Peyer's patch (tissue), 4 donors: ENCODE measurements at places on chromosomes 5 and 9.

DNA sequence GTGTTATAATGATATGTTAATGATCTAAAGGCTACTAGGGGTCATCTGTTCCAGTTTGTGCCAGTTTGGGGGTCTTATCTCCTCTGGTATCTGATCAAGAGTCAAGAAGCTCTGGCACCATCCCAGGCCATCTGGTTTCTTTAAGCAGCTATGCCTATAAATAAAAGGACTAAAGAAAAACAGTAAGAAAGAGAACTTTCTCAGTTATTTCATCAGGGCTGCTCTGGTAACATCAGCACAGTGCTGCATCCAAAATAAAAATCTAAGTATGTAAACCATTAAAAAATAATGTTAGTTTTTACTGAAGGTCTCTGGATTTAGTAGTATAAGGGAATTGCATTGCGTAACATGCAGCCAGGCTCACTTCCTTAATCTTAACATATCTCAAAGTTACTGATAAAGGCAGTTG, 185.0 kb downstream of the NR2F1-AS1 start:
- DNase-seq = no peak

- no peak for DNase-seq
These were observed 238.3 kb upstream of the NUDT12 start for GRCh38 chr5:103800741-103801495.

DNA sequence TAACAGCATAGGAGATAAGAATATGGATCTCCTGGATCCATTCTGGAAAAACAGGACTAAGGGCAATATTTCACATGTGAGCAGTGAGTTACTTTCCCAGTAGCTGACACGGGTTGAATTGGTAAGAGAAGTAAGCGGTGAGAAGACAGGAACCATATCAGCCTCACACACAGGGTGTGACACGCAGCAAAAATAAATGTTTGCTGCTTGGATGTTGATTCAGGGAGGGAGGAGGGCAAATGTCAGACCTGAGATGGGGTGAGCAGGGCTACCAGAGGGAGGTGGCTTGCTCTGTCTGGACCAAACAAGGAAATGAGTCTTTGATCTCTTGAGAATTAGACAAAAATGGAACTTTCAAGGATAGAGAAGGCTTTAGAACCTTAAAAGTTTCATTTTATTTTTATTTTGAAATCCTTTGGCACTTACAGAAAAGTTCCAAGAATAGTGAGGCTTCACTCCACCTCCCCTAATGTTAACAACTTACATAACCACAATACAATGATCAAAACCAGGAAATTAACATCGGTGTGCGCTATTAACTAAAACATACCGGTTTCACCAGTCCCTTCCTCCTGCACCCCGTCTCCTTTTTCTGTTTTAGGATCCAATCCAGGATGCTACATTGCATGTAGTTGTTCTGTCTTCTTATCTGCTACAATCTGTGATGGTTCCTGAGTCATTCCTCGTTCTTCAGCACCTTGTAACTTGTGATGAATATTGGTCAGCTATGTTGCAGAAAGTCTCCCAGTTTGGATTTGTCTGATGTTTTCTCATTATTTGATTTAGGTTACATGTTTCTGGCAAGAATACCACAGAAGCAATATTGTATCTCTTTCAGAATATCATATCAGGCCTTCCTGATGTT, 20.5 kb upstream of the ARHGEF28 start:
- no peak for DNase-seq

GRCh38 chr5:55226934-55227663, at the start of gene MCIDAS:
TSS of gene MCIDAS (minus strand) at chr5:55227315. CDS start at chr5:55227138, 177 bp downstream.
- DNase-seq = no peak

- DNase-seq = no peak
These were observed 35.9 kb downstream of the ASS1 start for GRCh38 chr9:130480673-130481072.

DNA sequence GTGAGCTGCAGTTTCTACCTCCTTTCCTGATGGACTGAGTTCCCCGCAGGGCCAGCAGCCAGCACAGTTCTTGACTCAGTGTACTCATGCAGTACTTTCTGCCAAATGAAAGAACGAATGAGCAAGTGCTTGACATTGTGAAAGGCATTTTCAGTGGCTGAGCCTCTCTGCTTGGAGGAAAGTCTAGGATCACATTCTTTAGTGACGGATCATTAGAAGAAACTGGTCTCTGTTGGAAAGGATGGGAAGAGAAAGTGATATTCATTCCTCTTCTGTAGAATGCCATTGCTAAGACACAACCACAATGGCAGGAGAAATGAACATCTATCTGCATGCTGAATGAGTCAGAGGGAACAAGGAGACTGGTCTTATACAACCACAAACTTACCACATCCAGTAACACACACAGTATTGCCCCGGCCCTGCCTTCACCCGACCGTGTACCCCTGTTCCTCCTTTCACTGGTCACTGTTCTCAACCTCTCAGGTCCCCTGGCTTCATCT, 206.9 kb downstream of the CRB2 start:
- DNase-seq = no peak

DNA sequence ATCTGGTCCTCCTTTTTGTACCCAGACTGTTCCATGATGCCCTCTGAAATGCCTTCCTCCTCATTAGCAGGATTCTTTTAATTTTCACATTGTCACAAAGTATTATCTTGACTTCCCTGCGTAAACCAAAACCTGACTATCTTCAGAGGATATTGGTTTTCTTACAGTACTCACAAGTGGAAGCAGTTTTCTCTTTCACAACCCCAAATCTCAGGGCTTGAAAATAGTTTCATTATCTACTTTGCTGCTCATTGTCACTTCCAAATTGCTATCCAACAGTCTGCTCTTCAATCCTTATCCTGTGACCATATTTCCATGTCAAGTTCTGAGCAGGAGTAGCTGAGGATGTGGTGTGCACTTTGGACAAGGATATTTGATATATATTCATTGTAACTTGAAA, 324.1 kb downstream of the FAM170A start:
- DNase-seq = no peak

GRCh38 chr5:17228821-17229291, 11.4 kb downstream of the BASP1 start:
- DNase-seq = no peak

DNA sequence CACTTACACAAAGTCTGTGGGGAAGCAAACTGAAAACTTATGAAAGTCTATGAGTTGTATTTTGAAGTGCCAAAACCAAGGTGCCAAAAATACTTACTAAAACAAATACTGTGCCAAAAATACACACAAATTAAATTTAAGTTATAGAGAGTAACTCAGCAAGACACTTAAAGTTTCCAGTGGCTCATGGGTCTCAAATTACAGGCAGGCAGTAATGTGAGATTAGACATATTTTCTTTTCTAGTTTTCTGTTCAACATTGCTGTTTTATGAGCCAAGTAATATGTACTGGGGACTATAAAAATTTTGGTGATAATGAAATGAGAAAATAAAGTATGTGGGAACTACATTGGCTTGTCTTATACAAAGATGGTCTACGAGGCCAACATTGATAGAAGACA, 172.2 kb upstream of the SNX2 start:
- no peak for DNase-seq

GRCh38 chr9:77808751-77809081, 160.6 kb upstream of the GNA14 start:
- no peak for DNase-seq
